ENCODE measurements at places on chromosomes 12 and 14.

DNA sequence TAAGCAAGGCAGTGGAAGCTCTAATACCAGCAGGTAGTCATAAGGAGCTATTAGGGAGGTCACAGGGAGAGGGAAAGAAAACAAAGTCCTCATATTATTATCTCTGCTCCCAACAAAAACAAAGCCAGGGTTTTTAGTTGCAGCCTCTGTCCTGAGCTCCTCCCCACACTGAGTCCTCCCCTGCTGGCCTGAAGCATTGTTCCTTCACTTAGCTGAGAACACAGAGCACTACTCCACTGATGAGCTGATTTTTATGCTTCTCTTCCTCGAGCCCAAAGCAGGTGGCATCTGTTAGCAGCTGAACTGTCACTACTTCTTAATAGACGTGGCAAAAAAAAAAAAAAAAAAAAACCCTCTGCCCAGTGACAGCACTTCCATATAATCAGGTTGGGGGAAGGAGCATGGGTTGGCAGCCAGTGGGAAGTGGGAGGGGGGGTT is 10.5 kb upstream of the STAC3 start:
- DNase-seq: no peak

DNA sequence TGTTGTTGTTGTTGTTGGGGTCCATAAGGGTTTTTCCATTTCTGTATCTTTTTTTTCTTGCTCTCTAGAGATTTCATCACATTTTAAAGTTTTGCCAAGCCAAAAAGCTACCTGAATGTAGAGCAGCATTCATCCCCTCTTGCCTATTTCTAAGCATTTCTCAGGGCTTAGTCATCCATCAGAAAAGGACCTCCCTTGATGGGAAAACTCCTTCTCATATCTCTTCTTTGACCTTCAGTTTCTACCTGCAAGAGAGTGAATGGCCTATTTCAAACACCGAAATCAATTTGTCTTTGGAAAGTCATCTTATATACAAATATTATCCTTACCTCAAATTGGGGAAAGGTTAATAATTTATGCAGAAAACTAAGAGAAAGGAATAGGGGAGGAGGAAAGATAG is 4.5 kb downstream of the MYBPC1 start:
- no peak for DNase-seq

DNA sequence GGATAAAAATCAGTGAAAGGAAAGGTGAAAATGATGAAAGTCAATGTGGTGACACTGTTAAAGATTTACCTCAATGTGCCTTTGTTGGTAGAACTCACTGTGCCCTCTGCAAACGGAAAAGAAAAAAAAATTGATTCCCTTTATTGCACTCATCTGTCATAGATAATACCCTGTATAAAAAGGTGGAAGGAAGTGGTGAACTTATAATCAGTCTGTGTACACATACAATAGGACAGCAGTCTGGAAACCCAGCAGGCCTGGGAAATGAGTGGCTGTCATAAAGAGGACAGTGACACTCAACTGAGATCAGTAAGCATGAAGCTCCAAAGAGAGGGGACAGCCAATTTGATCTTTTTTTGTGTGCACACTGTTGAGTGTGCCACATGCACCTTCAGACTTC is 364.7 kb downstream of the NOVA1 start:
- no peak for DNase-seq

DNA sequence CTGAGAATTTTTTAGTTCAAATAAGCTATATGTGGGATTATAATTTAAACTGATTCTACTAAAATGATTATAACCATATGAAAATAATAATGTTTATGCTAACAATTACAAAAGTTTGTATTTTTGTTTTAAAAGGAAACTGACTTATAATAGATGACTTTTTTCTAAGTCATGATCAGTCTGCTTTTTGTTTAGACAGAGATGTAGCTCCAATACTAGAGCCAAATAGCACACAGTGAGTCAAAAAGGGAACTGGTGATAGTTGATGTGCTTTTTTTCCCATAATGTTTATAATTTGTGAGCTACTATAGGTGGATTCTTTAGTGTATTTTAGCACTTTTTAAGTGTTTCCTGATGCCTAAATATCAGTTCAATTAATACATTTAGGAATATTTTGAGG is 28.3 kb downstream of the TMPO start:
- DNase-seq: no peak

GRCh38 chr14:52248057-52248456 is 19.4 kb upstream of the PTGDR start:
- no peak for DNase-seq

DNA sequence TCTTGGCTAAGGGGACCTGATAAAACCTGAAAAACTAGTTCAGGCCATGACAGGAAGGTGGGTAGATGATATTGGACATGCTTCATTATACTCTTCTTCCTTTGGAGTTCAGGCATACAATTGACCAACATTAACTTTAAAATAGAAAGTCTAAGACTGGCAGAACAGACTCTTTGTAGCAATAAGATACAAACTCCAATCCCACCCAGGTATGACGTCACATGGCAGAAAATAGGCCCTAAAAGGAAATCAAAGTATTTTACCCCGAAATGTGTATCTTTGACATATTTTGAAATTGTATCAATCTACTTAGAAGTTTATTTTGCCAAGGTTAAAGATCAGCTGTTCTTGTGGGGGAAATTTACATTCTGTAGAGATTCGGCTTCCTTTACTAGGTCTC is 198.1 kb upstream of the LRIG3 start:
- no peak for DNase-seq

- DNase-seq: no peak
These were observed 76.2 kb downstream of the BCL11B start for GRCh38 chr14:99195602-99196309.

- DNase-seq: no peak
These were observed 10.6 kb upstream of the DRAM1 start for GRCh38 chr12:101866615-101867373.

- DNase-seq: no peak
These were observed 105.3 kb upstream of the FOXG1 start for GRCh38 chr14:28661171-28661772.

- DNase-seq: no peak
These were observed 360.9 kb downstream of the NAV3 start for GRCh38 chr12:78191611-78192010.

GRCh38 chr14:36656687-36657398 is 4.8 kb upstream of the PAX9 start:
- no peak for DNase-seq

GRCh38 chr12:104825408-104825807 is 132.7 kb downstream of the SLC41A2 start:
- no peak for DNase-seq

DNA sequence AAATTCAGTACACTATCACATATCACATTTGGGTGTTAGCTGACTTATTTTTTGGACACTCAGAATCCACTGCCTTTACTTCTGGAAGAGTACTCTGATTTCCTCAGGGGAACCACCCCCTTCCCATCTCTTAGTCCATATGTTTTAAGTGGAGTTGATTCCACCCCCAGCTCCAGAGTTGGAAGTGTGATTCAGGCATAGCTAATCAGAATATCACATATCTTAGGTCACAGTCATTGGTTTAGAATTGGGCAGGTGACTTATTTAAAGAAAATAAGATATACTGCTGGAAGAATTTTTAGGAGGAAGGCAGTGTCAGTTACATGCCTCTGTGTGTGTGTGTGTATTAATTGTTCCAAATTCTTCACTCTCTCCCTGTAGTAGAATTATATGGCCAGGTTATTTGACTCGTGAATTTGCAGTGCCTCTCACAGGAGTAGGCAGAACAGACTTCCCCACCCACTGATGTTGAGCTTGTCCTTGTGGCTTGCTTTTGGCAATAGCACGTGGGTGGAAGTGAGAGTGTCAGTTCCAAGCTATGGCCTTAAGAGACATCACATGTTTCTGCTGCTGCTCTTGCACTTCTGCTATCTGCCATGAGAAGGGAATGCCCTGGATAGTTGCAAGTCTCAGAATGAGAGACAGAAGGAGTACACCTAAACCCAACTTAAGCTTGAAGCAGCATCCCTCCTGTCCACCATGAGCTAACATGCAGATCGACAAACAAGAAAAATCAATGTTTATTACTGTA is 6.4 kb upstream of the GAS2L3 start:
- no peak for DNase-seq

DNA sequence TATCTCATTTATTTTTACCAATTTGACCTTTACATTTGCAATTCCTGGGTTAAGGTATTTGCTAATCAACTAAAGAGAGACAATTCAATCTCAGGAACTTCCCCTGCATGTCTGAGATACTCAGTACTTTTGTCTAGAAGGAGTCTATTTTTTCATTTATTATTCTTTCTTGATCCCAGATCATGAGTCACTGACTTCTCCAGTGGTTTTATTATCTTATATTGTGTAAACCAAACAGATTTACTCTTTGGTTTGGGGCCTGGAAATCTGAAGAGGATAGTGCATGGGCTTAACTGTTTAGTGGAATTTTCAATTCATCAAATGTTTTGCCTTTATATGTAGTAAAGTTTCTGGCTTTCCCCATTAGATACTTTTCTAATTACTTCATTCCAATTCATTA is 185.4 kb downstream of the ALG10B start:
- DNase-seq: no peak

DNA sequence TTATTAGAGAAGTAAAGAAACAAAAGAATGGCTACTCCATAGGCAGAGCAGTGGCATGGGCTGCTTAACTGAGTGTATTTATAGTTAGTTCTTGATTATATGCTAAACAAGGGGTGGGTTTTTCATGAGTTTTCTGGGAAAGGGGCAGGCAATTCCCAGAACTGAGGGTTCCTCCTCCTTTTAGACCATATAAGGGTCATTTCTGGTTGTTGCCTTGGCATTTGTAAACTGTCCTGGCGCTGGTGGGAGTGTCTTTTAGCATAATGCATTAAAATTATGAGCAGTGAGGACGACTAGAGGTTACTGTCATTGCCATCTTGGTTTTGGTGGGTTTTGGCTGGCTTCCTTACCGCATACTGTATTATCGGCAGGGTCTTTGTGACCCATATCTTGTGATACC is 40.1 kb downstream of the CCDC60 start:
- DNase-seq: no peak

- DNase-seq: no peak
These were observed 486.5 kb downstream of the EGLN3 start for GRCh38 chr14:33464254-33464962.

- DNase-seq: no peak
These were observed 40.9 kb downstream of the KDM2B start for GRCh38 chr12:121539908-121540307.

All from nephron progenitor cell (in vitro differentiated cells).